T-helper 2 cell treated with Interferon-gamma antibody and Interleukin-4, amounts not matched to agents 5 μg/mL and 100 μg/mL, for 36 hours (primary cell): ENCODE measurements at places on chromosomes 4 and X.

- H3K36me3 ChIP-seq: no peaks in the 10 kb centered on the region
- no peaks in the 10 kb centered on the region for H3K27me3 ChIP-seq
- no peak overlapping the region for H3K27ac ChIP-seq
- no peak for DNase-seq
- no peaks in the 10 kb centered on the region for H3K4me1 ChIP-seq
Observed at GRCh38 chr4:62130230-62130629, 930.1 kb downstream of the ADGRL3 start.

DNA sequence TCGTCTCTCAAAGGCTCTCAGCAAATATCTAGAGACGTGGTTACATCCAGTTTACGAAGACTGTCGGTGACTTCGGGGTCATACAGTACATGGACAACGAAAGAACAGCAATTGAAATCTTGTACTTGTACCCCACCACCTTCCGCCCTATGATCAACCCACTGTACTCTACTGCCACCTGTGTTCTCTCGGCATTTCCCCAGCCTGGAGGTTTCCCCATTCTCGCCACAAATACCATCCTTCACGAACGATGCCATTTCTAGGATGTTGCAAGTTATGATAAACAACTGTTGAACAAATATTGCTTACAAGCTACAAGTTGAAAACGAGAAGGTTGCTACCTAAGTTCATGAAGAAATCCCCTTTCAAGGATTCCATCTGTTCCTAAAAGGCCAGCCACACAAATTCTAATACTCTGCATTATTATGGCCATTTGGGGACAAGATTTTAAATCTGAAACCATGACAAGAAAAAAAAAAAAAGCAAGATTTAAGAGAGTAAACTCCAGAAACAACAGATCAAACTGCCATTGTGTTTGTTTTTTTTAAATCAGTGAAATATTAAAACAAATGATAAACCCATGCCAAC lies 1.6 kb downstream of the APBB2 start:
- peaks cover 23% of the 10 kb centered on the region for H3K4me1 ChIP-seq
- H3K4me3 ChIP-seq: no peak overlapping the region
- no peaks in the 10 kb centered on the region for H3K36me3 ChIP-seq

DNA sequence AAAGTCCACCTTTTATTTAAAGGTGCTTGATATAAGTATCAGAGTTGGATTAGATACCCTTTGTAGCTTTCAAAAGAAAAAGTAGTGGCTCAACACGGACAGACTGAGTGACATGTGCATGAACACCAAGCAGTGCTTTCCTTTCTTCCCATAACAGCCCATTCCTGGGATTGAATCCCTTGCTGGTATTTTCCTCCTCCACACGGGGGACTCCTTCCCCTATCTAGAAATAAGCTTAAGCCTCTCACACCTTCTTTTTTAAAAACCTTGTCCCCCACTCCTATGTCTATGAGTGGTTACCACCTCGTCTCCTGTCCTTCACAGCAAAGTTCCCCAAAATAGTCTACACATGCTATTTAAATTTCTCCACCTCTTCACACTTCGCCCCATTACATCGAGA lies 5.1 kb downstream of the AP1S2 start:
- H3K27me3 ChIP-seq: no peaks in the 10 kb centered on the region
- no peak overlapping the region for H3K27ac ChIP-seq
- peaks cover 26% of the 10 kb centered on the region for H3K36me3 ChIP-seq

DNA sequence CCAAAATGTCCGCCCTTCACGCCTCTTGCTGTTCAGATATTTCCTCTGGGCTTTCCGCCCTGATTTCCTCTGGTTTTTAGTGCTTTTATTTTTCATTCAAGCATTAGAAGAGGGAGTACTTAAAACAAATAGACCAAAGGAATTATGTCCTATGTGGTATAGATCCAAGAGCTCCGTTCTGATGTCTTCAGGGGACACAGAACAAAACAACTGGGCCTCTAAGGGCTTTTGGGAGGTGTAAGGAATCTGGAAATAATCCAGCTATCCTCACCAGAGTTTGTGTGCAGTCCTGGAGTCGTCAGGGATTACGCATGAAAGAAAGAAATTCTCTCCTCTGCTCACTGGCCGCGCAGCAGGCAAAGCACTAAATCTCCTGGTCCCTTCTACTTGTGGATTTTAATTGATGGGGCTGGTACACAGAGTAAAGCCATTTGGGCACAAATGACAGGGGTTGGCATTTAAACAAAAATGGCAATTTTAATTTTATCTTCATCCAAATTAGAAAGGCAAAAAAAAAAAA lies 999.2 kb downstream of the ADGRL3 start:
- no peaks in the 10 kb centered on the region for H3K36me3 ChIP-seq
- no peaks in the 10 kb centered on the region for H3K27me3 ChIP-seq
- DNase-seq: no peak
- H3K4me3 ChIP-seq: no peak overlapping the region

DNA sequence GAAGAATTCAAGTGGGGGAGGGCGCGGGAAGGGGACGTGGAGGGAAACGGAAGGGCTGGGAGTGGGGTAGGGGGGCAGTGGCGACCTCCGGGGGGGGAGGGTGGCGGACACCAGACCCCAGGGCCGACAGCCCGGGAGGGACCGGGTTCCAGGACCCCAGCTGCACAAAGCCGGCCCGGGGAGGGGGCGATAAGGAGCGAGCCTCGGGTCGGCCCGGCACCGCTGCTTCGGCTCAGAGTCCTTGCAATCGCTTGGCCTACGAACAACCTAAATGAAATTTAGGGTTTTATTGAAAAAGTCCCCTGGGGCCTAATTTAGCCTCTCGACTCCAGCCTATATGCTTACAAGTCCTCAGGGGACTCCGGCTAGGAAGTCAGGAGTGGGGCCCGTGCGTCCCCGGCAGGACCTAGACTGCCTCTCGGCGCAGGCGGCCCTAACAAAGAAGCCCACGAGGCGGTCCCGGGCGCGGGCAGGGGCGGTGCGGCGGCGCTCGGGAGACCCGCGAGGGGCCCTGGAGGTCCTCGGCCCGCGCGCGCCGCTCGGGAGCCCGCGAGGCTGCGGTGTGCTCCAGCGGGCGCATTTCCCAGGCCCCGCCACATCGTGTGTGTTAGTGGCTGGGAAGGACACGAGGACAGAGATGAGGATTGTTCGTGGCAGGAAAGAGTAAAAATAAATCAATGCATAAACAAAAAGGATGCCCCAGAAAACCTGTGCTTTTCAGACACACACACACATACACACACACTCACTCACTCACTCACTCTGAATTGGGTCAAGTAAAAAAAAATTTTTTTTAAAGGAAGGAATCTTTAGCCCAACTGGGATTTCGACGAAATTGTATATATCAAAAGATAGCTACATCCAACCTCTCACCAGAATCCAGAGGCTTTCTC lies 70.0 kb downstream of the MGST2 start:
- H3K27ac ChIP-seq: no peak overlapping the region
- H3K27me3 ChIP-seq: peaks cover 54% of the 10 kb centered on the region
- peak overlapping the region; percentile 57 for H3K4me3 ChIP-seq
- H3K36me3 ChIP-seq: no peaks in the 10 kb centered on the region
- no peaks in the 10 kb centered on the region for H3K4me1 ChIP-seq

DNA sequence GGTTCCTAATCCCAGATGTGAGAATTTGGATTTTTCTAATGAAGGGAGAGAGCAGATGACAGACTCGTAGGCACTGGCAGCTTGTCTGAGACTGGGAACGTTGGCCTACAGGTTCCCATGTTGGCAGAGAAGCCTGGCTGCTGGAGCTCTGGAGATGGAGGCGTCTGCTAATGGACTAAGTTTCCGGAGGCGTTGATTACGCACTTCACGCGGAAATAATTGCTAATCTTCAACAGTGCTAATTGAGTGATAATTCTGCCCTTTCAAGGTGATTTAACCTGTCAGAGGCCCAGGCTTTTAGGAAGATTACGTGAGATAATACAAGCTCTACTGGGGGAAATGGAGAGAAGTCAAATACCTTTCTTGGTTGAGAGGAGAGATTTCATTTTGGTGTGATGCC lies 77.4 kb downstream of the PSAPL1 start:
- DNase-seq: no peak
- H3K4me1 ChIP-seq: no peaks in the 10 kb centered on the region
- no peak overlapping the region for H3K4me3 ChIP-seq
- H3K27me3 ChIP-seq: no peaks in the 10 kb centered on the region
- no peak overlapping the region for H3K27ac ChIP-seq

- H3K4me1 ChIP-seq: no peaks in the 10 kb centered on the region
- no peak overlapping the region for H3K27ac ChIP-seq
- DNase-seq: no peak
- H3K27me3 ChIP-seq: no peaks in the 10 kb centered on the region
- H3K4me3 ChIP-seq: no peak overlapping the region
Observed at GRCh38 chr4:148094149-148094548, 348.1 kb downstream of the NR3C2 start.

DNA sequence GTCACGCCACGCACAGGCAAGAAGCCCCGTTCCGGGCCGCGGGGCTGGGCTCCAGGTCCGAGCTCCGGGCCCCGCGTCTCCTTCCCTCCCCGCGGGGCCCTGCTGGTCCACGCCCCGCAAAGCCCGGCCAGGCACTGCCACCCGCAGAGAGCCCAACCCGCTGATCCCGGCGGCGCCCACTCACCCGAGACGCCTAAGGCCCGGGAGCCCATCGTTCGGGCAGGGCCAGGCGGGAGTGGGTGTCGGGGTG lies 870 bp downstream of the PDZD4 start:
- H3K4me1 ChIP-seq: peaks cover 7% of the 10 kb centered on the region
- no peak for DNase-seq
- peaks cover 40% of the 10 kb centered on the region for H3K27me3 ChIP-seq
- no peak overlapping the region for H3K27ac ChIP-seq

GRCh38 chr4:174869339-174869738 lies 40.3 kb upstream of the GLRA3 start:
- no peak for DNase-seq
- H3K4me3 ChIP-seq: no peak overlapping the region
- H3K27ac ChIP-seq: no peak overlapping the region

- no peak overlapping the region for H3K27ac ChIP-seq
- H3K27me3 ChIP-seq: peaks cover 3% of the 10 kb centered on the region
- no peaks in the 10 kb centered on the region for H3K4me1 ChIP-seq
- no peaks in the 10 kb centered on the region for H3K36me3 ChIP-seq
- DNase-seq: no peak
Observed at GRCh38 chr4:145956288-145956890, 17.8 kb upstream of the ZNF827 start.

- H3K36me3 ChIP-seq: no peaks in the 10 kb centered on the region
- H3K27ac ChIP-seq: no peak overlapping the region
- no peak for DNase-seq
- H3K4me3 ChIP-seq: no peak overlapping the region
Observed at GRCh38 chrX:37712458-37712857, 26.9 kb downstream of the XK start.

GRCh38 chr4:186825069-186825468 lies 101.4 kb upstream of the FAT1 start:
- H3K27ac ChIP-seq: no peak overlapping the region
- H3K4me3 ChIP-seq: no peak overlapping the region
- H3K36me3 ChIP-seq: no peaks in the 10 kb centered on the region
- no peaks in the 10 kb centered on the region for H3K4me1 ChIP-seq
- H3K27me3 ChIP-seq: no peaks in the 10 kb centered on the region

DNA sequence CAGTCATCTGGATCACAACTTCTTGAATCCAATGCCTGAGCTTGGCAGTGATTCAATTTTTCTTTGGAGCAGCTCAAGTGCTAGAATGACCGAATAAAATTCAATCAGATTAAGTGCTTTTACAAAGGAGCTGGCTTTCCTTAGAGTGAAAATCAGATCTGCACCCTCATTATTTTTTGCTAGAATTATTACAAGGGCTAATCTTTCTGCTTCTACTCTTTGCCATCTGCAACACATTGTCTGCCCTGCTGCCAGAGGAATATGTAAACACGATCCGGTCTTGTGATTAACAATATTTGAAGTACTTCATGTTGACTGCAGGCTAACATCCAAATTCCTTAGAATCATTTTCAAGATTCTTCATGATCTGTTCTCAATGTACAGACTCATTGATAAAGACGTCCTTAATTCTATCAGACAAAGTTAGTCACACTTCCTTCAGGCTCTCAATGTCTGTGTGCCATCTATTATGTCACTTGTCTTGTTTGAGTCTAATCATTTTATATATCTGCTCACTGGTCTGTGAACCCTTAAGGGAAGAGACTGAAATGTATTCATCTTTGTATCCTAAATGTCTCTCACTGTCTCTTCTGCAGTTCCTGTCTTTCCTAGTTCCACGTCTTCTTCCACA lies 531.2 kb downstream of the GALNTL6 start:
- no peak overlapping the region for H3K4me3 ChIP-seq
- DNase-seq: no peak
- no peaks in the 10 kb centered on the region for H3K27me3 ChIP-seq
- H3K27ac ChIP-seq: no peak overlapping the region
- H3K4me1 ChIP-seq: no peaks in the 10 kb centered on the region
- H3K36me3 ChIP-seq: no peaks in the 10 kb centered on the region

DNA sequence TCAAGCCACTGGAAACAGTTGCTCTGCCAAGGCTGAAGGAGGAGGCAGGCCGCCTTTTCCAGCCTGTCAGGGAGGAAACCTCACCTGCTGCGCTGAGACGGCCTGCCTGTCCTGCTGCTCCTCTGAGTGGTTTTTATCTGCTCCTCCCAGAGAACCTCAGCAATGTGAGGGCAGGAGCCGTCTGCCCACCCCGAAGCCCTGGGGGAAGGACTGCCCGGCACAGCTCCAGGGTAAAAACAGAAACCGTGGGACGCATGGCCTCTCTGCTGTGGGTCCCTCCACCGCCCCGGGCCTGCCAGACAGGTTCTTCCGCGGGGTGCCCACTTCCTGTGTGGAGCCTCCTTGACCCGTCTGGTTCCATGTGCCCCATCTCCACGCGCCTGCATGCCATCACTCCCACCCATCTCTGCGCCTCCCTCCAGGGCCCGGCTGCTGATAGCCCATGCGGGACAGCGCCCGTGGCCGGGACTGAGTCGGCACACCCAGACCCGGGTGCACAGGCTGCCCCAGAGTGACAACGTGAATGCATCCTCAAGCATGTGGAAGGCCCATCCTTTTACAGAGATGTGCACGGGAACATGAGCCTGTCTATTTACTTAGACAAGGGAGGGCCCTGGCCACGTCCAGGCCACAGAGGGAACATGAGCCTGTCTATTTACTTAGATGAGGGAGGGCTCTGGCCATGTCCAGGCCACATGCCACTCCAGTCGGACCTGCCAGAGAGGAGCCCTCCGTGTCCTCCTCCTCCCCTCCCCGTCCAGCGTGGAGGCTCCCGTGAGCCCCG lies 4.0 kb upstream of the SLC49A3 start:
- H3K4me1 ChIP-seq: no peaks in the 10 kb centered on the region
- H3K27ac ChIP-seq: no peak overlapping the region
- DNase-seq: no peak

DNA sequence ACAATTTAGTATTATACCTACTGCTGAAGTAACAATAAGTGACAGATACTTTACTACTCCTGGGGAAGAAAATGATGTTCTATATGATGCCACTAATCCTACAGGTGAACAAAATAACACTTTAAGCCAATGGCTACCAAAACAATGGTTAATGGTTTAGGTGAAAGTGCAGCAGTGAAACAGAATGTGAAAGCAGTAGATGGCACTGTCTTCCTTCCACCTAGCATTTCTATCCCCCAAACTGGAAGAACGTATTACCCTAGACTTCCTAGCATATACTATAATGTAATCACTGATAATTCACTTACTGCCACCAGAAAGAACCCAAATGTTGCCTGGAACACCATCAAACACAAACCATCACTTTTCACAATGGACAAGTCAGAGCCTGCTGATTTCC lies 18.9 kb upstream of the CABS1 start:
- H3K4me3 ChIP-seq: no peak overlapping the region
- no peak overlapping the region for H3K27ac ChIP-seq
- H3K4me1 ChIP-seq: no peaks in the 10 kb centered on the region
